ENCODE measurements at places on chromosomes 7 and 10. TPM values are rescaled to one million over a fixed set of nuclear protein-coding genes. Genes with fewer than 3 reads are reported as not detected.
A peak's percentile ranks its signal among the peaks of the same experiment; 100 is the strongest.

DNA sequence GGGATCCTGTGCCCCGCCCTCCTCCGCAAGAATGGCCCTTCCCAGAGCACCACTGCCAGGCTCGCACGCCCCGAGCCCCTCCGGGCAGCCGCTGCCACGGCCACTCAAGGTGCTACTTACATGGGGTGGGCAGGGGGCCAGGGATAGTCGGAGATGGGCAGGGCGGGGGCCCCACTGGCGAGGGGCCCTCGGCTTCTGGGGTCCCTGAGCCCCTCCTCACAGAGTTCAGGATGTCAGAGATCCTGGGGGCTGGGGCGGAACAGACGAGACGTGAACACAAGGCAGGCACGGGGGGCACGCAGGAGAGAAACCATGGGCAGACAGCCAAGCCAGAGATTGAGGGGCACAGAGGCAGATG lies 25.6 kb downstream of the YKT6 start:
- no peak for DNase-seq

GRCh38 chr10:98115031-98115787 lies 19.2 kb upstream of the R3HCC1L start:
- no peak for DNase-seq

DNA sequence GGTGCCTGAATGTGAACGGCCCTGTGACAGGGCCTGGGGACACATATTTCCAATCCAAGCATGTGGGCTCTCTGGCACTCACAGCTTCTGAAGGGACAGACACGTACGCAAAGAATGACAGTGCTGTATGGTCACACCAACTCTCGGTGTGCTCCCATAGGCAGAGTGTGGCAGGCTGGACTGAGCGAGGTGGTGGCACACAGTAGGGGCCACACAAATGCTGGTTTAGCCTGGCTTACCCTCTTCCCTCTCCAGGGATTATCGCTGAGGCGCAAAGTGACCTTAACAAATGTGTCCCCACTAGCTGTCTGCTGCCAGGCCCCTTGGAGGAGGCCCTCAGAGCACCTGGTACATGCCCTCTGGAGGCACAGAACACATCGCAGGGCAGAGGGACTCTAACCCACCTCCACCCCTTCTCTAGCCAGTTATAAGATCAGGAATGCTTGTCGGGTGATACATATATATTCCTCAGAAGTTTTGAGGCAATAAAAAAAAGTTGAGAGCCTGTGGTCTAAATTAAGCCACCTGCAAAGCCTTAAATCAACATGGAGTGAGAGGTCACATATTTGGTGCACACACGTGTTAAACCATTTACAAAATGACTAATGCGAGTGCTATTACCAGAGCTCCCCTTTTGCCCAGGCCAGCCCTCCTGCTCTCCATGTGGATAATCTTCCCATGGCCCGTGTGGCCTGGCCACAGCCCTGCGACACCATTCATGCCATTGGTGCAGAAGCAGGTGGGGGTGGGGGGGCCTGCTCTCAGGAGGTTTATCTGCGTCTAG lies 262.8 kb upstream of the GRB10 start:
- peak; percentile 97 for DNase-seq

DNA sequence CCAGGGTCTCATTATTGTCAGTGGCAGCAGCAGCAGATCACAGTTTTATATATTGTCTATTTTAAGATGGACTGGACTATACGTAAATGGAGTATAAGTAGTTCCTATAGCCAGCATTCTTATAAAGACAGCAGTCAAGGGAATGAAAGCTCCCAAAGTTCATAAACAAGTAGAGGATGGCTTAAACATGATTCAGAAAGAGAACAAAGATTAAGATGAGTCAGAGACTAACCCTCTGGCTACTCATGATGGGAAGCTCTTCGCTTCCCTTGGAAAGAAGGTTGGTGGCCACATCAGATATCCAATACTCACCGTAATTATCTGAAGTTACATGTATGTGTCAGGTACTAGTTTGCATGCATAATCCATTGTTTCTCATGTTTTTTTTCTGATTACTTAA lies 277.0 kb downstream of the INHBA start:
- peak; percentile 18 for DNase-seq

- no peak for DNase-seq
Measured at GRCh38 chr7:158902427-158902826, 46.1 kb downstream of the DYNC2I1 start.

FAM3C gene
- total RNA-seq = 89.7 TPM

DNA sequence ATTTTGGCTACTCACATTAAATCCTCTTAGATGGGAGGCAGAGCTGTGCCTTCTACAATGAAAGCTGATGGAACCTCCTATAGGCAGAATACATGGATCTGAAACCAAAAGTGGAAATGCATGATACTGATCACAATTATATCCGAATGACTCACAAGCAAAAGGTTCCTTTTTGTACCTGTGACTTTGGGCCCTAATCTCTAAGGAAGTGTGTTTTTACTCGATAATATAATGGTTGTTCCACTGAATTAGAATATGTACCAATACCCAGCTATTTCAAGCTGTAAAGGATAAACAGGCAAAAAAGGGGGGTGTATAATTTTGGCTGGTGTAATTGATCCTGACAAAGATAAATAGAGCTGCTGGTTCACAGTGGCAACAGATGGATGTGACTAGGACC lies 17.6 kb upstream of the LAMB1 start:
- DNase-seq = no peak

DNA sequence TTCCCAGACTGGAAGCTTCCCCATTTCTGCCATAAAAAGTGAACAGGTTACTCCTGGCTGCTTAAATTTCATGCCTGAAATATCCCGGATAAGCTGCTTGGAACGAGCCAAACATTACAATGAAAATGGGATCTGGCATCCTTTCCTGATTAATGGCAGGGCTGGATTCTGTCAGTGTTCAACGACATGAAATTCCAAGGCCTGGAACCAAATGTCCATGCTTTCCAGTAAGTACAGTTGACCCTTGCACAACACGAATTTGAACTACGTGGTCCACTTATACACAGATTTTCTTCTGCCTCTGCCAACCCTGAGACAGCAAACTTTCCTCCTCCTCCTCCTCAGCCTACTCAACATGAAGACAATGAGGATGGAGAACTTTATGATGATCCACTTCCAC lies 65.4 kb downstream of the SGMS1 start:
- DNase-seq = no peak

- no peak for DNase-seq
Measured at GRCh38 chr10:30819341-30820181, 190.0 kb upstream of the LYZL2 start.

TMEM236 gene
- total RNA-seq = 0.14 TPM

- DNase-seq = no peak
Measured at GRCh38 chr7:114658216-114658615, 243.6 kb downstream of the FOXP2 start.

- DNase-seq = no peak
Measured at GRCh38 chr7:132112106-132112505, 464.2 kb downstream of the PLXNA4 start.

CALML5 gene
- not detected for total RNA-seq

CALHM2 gene
- 0.07 TPM for total RNA-seq

DNA sequence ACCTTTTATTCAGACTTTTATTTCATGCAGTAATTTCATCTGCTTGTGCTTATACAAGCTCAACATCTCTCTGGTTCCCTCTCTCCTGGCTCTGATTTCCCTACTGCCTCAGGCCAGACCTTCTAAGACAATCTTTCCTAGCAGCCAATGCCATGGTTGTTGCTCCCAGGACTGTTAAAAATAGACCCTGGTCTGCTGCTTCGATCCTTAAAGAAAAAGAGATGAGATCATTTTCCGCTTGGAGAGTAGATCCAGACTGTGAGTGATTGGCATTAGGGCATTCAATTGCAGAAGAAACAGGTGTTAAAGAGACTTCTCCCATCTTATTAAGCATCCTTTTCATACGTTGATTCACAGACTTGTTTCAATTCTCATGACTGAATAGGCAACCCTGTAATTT lies 68.4 kb upstream of the ITGB1 start:
- no peak for DNase-seq

DNA sequence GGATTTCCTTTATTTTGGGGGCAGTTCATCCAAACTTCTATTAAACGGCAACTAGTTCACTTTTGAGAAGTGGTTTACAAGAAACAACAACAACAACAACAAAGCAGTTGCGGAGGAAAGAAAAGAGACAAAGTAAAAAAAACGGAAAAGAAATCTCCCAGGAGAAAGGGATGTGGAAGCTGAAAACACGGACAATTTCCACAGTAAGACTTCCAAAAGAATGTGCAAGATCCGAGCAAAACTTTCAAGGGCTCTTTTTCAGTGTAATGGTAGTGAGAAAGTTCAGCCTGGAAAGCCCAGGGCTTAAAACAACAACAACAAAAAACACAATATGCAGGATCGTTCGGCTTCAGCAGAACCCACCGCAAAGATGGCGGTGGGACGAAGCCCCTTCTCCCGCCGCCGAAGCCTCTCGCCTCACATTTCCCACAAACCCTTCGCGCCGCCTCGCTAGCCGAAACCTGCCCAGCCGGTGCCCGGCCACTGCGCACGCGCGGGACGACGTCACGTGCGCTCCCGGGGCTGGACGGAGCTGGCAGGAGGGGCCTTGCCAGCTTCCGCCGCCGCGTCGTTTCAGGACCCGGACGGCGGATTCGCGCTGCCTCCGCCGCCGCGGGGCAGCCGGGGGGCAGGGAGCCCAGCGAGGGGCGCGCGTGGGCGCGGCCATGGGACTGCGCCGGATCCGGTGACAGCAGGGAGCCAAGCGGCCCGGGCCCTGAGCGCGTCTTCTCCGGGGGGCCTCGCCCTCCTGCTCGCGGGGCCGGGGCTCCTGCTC lies at the start of gene TNKS2:
TNKS2 (plus strand) TSS at position 553 of the 775 bp plus-strand sequence. CDS start 265 bp downstream, outside the sequence.
- peak; percentile 67 for DNase-seq

GRCh38 chr10:47301833-47302232 lies 1.8 kb downstream of the GDF10 start:
- no peak for DNase-seq

MMRN2 gene
- 0.08 TPM for total RNA-seq
